Sigmoid colon (tissue), 7 donors: ENCODE measurements at places on chromosomes 3 and 15. TPM values are rescaled to one million over a fixed set of nuclear protein-coding genes. Genes with fewer than 3 reads are reported as not detected.

The MINAR1 gene
- 0.36 TPM for total RNA-seq

The SLCO2A1 gene
- 10.0 TPM for total RNA-seq

The SLC28A1 gene
- total RNA-seq: not detected

The ASB14 gene
- not detected for total RNA-seq

The OCA2 gene
- total RNA-seq: not detected

The SOX2 gene
- 7.7 TPM for total RNA-seq

GRCh38 chr3:66276705-66277274 lies 56.0 kb downstream of the SLC25A26 start:
- DNase-seq: peak; percentile 75

DNA sequence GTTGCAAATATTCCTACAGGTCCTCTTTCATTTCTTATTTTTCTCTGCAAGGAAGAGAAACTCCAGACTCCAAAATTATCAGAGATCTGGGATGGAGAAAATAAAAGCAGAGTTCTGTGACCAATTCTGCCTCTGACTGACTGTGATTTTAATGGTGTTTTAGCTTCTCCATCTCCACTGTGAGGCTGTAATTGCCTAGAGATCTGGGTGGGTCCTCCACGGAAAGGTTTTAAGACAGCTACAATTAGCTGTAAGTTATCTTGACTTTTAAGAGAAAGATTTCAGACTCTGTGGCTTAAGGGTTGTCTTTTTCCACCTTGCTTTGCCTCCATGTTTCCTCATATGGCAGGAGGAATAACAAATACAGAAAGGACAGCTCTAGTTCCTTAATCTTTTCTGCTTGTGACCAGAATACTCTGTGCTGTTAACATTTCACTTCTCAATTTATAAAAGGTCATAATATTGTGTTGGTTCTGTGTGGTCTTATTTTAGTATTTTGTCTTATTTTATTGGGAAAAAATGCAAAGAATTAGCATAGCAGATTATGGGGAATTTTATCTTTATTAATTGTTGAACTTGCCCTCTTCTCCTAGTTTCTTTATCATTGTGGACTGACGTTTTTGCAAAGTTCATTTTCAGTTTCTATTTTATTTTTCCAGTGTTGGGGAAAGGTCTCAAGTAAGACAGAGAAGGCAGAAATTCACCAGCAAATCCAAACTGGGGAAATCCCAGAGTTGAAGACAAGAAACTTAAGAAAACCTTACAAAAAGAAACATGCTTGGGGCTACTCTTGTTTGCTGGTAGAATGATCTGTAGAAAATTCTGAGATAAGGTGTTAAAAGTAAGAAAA lies 157.9 kb downstream of the RAP2B start:
- no peak for DNase-seq

DNA sequence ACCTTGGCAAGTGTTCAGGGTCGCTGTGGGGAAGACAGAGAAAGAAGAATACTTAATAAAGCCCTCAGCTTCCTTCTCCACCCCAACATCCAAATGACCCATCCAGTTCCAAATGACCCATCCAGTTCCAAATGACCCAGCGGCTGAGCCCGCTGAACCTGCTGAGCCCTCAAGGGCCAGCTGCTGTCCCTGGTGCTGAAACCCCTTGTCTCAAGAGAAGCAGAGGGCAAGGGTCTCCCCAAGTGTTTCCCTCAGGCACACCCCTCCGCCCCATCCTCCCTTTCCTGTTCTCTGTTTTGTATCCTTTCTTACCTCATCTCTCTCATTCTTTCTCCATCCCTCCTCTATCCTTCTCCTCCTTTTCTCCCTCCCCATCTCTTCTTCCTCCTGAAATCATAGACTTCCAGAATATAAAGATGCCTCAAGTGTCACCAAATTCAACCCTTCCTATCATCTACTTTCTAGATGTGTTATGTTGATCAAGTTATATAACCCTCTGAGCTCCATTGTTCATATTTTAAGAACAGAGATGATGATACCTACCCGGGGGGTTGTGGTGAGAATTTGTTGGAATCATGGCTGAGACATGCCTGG lies 29.0 kb downstream of the CCDC33 start:
- DNase-seq: no peak

GRCh38 chr3:52468336-52468735 lies 12.9 kb downstream of the NISCH start:
- no peak for DNase-seq

GRCh38 chr3:60542995-60543394 lies 708.3 kb downstream of the FHIT start:
- DNase-seq: peak; percentile 66

- no peak for DNase-seq
Measured at GRCh38 chr15:86336051-86336788, 256.5 kb downstream of the AGBL1 start.

DNA sequence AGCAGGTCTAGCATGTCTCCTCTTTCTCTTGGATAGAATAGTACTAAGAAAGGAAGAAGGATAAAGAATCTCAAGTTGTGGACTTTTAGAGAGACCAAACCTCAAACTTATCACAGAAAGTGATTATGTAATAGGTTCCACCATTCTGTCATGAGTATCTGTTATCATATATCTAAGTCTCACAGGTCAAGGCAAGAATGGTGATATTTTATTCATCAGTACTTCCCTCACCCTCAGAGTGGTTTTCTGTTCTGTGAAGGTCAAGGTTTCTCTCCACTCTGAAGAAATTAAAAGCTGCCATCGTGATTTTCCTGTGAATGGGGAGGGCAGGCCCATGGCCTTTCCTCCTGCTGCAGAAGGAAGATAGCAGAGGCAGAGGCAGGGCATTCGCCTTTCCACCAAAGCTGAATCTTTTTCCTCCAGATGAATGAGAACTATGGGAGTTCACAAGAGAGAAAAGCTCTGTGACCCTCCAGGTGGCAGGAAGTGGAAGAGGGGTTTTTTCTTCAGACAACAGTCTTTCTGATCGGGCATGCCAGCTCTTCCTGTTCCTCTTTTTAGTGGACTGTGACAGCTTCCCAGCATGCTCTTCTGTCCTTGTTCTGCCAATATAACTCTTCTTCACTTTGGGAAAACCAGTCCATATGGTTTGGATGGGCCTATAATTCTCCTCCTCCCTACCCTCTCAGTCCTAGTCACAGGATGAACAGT lies 37.1 kb upstream of the CCK start:
- no peak for DNase-seq

DNA sequence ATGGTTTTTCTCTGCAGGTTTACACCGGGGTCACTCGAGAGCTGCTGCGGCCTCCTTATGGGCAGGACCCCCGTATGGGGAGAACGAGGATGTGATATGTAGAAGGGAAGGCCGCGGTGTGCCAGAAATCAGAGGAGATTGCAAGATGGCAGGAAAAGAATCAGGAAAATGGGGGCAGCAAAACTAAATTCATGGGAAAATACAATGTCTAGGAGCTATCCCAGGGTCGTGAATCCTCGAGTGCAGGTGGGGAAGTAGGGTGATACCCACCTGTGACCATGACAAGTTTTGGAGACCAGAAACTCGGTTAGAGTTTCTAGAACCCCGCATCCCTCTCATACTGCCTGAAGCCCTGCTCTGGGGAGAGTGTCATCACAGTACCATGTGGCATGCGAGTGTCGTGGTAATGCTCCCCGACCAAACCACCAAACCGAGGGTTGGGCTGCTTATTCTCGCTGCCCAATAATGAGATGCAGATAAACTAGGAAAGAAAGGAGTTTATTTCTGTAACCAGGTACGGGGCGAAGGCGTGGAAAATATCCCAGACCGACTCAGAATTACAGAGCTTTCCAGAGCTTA lies 781 bp downstream of the TRNT1 start:
- no peak for DNase-seq

DNA sequence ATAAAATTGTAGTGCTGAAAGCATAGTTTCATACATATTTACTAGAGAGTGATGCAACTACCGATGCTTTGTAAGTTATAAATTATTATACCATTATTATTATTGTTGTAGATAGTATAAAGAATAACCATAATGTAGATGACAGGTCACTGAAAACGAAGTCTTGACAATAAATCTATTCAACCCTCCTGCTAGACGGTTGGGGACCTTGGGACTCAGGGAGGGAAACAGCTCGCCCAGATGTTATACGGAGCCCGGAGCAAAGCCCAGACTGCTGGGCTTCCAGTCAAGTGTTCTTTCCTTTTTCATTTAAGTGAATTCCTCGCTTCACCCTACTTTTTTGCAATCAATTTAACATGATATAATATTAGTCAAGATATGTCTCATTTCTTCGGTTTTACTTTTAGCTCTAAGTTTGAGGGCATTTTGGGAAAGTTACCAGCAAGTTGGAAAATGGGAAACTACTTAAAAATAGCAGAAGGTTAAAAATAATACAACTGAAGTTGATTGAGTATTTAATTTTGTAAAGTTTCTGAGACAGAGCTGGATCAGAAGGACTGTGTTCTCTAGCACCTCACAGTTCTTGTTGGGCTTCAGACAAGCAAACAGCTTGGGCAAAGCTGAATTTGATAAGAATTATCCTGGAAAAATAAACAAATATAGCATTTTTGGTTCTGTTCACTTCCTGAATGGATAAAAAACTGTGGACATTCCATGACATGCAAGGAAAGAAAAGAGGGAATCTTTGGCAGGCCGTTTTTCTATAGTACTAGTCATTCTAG lies 173.4 kb upstream of the TP63 start:
- DNase-seq: no peak

DNA sequence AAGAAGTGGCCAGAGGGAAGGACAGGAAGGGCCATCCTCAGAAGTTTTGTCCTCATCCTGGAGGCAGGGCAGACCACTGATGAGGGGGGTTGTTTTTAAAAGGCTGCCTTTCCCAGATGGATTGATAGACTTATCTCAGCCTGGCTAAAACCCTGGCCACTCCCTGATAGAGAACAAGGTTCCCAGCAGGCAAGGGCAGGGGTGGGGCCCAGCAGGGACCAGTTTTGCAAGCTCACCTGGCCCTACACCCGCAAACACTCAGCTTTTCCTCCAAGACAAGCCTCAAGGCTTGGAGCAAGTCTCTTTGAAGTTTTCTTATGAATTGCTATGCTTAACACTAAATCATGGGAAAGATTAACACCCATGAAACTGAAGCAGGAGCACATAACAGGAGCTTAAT lies 9.1 kb downstream of the LIPC start:
- DNase-seq: no peak

DNA sequence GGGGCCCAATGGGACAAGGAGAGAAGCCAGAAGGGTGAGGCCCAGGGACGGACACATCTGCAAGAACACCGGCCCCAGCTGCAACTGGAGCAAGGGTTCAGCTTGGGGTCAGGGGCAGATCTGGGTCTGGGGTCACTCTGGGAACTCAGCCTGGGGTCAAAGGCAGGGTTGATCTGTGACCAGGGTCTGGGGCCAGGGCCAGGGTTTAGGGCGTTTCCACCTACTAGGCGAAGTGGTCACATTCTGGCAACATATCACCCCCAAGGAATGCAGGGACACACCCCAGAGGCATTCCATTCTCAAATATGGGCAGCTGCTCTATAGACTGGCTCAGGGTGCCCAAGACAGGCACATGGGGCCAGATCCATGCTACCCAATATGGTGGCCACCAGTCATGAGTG lies 9.0 kb downstream of the UROC1 start:
- peak; percentile 56 for DNase-seq

- DNase-seq: no peak
Measured at GRCh38 chr3:192795021-192795420, 67.7 kb upstream of the FGF12 start.

DNA sequence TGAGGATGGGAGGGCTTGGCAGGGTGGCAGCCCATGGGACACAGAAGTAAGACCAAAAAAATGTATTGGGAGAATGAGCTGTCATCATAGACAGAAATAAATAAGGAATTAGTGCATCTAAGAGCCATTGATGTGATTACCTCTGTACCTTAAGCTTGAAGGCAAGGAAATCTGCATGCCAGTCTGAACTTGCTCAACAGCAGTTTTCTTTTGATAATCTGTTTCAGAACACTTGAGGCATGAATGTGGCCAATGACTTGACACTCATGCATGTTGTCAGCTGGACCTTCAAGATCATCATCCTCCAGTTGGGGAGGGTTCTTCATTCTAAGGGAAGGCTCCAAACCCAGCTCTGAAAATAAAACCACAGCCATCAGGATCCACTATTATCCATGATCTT lies 148.5 kb downstream of the DCLK3 start:
- no peak for DNase-seq

DNA sequence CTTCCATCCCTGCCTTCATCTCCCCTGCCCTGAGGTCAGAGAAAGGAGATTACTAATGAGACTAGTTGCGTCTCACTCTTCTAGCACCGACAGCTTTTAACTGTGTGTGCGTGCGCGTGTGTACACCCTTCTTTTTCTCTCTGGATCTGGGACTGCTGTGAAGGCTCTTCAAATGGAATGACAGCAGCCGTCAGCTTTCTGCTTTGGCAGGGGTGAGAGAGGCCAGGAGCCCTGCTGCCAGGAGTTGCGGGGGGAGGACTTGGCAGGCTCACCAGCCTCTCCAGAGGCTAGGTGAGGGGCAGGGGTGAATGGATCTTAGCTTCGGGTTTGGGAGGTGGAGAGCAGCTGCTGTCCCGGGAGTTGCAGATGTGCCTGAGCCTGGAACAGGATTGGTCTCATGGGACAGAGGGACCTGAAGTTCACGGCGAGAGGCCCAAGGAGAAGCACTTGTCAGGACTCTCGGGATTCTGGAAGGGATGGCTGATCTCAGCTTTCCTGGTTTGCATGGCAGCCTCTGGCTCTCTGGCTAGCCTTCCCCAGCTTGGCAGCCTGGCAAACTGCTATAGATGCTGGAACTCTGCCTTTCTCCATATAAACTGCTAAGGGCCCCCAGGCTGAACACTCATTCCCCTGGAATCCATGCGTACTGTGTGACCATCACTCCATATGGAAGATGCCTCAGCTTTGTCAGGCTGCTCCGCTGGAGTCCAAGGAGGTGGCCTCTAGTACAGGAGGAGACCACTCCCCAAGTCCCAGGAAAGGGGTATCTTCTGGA lies 16.6 kb downstream of the TEX264 start:
- no peak for DNase-seq

DNA sequence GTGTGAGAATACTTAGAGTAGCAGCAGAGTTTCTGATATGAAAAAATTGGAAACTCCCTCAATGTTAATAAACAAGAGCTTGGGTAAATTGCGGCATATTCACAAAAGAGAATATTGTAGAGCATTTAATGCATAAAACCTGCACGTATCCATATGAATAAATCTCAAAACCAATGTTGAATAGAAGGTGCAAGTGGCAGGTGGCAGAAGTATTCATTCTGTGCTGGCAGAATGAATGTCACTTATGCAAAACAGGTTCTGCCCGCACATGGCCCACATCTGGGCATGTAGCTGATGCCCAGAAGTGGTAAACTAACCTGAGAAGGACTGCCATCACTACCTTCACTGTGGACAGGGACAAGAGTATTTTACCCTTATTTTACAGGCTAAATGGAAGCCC lies 14.1 kb upstream of the PRSS50 start:
- no peak for DNase-seq

DNA sequence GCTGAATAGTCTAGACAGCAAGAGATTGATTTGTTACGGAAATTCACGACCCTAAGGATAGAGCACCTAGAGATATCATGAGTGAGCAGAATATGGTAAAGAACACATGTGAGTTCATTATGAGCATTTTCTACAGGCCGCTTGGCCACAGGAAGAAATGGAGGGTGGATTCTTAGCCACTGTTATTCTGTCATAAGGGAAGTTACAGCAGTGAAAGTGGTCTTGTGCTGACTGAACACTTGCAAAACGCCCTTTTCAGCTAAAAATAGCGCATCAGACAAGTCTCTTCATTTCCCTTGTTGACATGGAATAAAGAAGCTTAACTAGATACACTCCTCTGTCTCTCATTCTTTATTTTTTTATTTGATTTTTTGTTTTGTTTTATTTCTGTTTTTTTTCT lies 19.8 kb downstream of the DGKG start:
- no peak for DNase-seq
